Lower leg skin (tissue), 4 donors: ENCODE measurements at places on chromosomes 1 and 21. TPM values are rescaled to one million over a fixed set of nuclear protein-coding genes. Genes with fewer than 3 reads are reported as not detected.

RGS4 gene
- not detected for total RNA-seq

DNA sequence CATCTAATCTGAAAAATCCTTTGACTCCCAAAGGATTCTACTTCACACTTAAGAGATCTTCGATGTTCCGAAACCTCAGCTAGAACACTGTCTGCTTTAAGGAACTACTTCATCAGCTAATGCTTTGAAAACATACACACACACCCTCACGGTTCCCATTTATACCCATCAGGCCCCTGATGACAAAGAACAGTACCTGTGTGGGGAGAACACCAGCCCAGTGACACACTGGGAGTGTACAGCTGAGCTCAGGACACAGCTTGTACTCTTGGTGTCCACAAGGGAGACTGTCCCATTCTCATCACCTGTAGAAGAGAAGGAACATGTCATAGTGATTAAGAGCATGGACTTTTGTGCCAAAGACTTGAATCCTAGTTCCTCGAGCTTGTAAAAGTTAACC lies 6.6 kb downstream of the WDR77 start:
- no peak for DNase-seq

TEX38 gene
- not detected for total RNA-seq

GRCh38 chr1:164836614-164837018 lies 277.6 kb downstream of the PBX1 start:
- no peak for DNase-seq

- DNase-seq: no peak
Observed at GRCh38 chr1:162726555-162726954, 63.9 kb upstream of the HSD17B7 start.

ATPAF1 gene
- total RNA-seq: 29.9 TPM

DNA sequence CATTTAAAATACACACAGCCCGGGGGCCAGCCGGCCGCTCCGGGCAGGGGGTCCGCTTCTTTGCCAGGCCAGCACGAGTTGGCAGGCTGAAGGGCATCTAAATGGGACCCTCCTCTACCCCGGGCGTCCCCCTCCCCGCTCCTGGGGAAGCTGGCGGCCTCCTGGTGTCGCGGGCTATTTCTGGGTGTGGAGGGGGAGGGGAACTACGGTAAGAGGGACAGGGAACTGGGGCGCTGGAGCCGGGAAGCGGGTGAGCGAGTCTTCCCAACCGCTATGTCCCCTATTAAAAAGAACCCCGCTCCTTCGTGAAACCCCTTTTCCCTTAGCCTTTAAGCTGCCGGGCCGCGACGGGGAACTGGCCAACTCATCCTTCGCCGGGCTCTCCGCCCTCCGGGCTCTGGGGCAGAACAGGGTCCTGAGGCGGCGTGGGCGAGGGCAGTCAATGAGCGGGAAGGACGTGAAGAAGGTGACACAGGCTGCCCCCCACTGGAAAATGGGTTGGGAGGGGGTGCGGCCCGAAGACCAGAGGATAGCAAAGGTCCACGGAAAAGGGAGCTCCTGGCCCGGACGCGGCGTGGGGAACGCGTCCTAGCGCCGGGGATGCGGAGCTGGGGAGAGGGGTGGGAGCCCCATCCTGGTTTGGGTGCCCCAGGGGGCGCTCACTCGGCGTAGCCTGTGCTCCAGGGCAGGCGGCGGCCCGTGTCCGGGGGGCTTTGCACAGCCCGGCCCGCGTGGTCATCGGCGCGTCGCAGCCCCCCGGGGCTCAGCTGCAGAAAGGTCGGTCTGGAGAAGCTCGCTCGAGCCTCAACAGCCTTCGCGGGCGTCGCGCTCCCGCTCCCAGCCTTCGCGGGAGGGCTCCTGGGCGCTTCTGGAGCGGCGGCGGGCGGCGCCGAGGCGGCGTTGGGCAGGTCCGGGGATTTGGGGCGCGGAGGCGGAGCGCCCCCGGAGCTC lies 544 bp downstream of the PPM1J start:
- peak; percentile 92 for DNase-seq

VCAM1 gene
- 3.1 TPM for total RNA-seq

PDE9A gene
- 6.0 TPM for total RNA-seq

GRCh38 chr21:42513151-42513984 lies at the start of gene SLC37A1:
SLC37A1 (plus strand) TSS chr21:42513852; CDS start chr21:42518455, 4,603 bp downstream.
- no peak for DNase-seq

DNA sequence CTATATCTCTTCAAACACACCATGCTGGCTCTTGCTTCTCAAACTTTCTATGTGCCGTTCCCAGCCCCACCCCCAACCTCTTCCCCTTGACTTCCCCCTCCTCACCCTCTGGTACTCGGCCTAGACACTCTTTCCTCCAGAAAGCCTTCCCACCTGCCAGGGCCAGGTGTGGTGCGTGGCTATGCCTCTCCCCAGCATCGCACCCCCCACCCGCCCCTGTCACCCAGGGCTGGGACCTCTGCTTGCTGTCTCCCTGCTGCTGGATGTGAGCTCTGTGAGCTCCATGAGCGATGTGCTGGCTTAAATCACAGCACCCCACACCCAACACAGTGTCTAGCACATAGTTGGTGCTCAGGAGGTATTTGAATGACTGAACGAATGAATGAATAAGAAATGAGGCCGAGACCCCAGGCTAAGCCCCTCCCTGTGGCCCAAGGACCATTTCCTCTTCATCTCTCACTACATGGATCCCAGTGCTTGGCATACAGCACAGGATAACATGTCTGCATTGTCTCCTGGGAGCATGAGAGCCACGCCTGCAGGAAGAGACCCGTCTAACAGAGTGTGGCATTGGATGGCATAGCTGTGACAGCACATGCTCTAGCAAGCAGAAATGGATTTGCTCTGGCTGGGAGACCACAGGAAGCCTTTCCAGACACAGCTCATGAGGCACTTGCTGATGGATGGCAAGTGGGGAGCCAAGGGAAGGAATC lies 19.7 kb downstream of the TNNT2 start:
- no peak for DNase-seq

AMIGO1 gene
- 3.9 TPM for total RNA-seq

DNA sequence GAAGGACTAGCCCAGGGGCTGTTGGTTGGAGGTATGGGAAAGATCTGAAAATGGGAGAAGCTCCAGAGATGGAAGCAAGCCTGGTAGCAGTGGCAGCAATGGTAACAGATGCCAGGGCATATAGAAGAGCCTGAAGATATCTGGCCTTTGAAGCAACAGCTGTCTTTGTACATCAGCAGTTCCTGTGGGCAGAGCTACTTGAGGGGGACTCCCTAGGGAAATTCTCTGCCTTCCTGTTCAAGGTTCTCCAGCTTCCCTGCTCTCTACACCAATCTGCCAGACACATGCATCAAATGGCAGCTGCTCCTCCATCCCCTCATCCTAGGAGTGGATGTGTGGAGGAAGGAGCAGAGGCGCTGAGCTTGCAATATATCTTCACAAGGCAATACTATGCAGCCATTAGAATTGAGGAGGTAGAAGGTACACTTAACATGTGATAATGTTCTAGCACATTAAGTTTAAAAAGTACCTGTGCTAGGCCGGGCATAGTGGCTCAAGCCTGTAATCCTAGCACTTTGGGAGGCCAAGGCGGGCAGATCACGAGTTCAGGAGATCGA lies 2.2 kb downstream of the TMEM35B start:
- no peak for DNase-seq

- DNase-seq: no peak
Observed at GRCh38 chr1:8443558-8444194, 125.8 kb downstream of the SLC45A1 start.

DNA sequence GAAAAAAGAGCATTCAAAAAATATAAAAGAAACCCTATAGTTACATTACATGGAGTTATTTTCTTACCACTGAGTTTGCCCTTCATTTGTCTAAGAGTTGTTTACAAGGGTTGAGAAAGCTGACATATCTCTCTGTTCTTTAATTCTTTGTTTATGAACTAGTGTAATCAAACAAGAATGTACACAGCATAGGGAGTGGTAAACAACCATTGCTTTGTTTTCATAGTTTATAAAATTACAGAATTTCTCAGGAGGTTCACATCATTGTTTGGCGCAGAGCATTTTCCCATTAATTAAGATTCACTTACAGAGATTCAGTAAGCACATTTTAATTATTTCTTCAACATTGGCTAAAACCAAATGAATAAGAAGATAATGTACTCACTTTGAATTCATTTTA lies 87.6 kb downstream of the IFI44 start:
- DNase-seq: no peak

- no peak for DNase-seq
Observed at GRCh38 chr1:36950604-36951291, 83.6 kb downstream of the GRIK3 start.

GRCh38 chr1:237470712-237471338 lies 419.9 kb downstream of the ZP4 start:
- no peak for DNase-seq
